ENCODE measurements at places on chromosomes 4 and X.

DNA sequence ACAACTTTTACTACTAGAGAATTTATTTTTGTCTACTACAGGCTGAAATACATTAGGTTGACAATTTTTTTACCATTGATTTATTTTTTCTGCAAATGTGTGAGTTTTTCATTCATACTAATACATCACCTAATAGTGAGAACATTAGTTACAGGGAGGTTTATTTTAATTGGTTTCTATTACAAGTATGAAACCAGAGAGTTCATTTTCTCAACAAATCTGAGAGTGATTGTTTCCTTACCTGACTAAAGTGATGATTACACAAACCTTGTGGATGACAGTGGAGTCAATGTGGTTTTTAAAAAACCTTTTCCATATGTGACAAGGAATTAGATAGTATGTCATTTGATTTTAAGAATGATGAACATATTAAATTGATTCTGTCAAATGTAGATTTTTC lies 227.4 kb downstream of the PALLD start:
- no peak for DNase-seq

GRCh38 chrX:17713288-17713687 lies 24.0 kb upstream of the SCML1 start:
- DNase-seq: no peak

DNA sequence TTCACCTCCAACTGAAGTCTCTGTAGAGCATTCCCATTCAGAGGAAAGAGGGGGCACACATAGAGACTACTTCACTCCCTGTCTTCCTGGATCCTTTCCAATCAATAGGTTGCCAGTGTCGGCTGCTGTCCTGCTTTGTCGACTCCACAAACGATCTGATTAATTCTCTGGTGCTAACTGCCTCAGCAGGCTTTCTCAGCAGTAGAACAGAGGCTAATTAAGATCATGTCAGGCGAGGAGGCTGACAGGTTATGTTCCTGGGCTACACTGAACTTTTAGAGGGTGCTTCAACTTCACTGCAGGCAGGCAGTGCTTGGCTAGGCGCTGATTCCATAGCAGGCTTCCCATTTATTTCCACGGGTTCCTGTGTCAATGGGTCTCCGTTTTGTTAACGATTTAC lies 79.2 kb downstream of the GRIA3 start:
- no peak for DNase-seq

GRCh38 chrX:55119271-55119670 lies 30.5 kb downstream of the PAGE2 start:
- DNase-seq: no peak

GRCh38 chrX:12325171-12325570 lies 186.9 kb downstream of the FRMPD4 start:
- DNase-seq: no peak

GRCh38 chrX:65999029-65999562 lies 40.8 kb downstream of the VSIG4 start:
- no peak for DNase-seq

GRCh38 chrX:80021621-80022020 lies 7.1 kb downstream of the TBX22 start:
- DNase-seq: no peak

DNA sequence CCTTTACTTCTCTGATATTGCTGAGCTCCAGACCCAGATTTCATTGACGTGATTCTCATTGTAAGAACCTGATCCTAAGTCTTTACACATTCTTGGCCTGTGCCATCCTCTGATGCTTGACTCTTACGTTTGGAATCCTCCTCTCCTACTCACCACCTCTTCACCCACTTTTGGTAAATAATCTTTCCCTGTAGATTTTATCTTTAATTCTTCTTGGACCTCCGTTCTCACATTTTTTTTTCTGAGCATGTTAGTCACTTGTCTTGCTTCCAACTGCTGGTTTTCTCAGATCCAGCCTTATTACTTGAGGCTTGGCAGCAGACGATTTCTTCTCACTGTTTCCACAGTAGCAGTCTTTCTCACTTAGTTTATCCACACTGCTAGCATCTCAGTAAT lies 12.4 kb upstream of the SH3RF1 start:
- no peak for DNase-seq

DNA sequence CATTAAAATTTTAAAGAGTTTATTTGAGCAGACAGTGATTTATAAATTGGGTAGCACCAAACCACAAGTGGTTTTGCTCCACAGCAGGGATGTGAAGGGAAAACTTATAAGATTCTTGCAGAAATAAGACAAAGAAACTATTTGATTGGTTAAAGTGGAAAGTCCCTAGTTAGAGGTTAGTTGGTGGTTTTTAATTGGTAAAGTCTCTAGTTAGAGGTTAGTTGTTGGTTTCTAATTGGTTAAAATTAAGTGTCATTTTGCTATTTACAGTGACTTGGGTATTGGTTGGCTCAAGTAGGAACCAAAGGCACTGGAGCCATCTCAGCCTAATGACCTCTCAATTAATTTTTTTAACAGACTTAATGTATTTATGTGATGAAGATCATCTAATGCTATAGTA lies 23.0 kb downstream of the ATG4A start:
- no peak for DNase-seq

DNA sequence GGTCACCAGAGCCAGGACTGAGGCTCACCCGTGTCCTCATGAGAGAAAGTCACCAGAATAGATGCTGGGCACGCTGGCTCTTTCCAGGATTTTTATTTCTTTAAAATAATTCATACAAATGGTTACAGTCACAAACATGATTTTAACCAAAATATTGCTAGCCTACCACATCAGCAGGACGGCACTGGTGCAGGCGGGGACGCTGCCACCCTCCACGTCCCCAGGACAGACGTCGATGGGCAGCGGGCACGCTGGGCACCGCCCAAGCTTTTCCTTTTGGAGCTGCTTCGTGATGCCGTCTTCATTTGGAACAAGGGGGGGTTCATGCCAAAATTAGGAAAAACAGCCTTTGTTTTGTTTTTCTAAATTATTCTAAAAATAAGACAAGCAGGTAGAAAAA lies 37.6 kb downstream of the CTBP1 start:
- no peak for DNase-seq

DNA sequence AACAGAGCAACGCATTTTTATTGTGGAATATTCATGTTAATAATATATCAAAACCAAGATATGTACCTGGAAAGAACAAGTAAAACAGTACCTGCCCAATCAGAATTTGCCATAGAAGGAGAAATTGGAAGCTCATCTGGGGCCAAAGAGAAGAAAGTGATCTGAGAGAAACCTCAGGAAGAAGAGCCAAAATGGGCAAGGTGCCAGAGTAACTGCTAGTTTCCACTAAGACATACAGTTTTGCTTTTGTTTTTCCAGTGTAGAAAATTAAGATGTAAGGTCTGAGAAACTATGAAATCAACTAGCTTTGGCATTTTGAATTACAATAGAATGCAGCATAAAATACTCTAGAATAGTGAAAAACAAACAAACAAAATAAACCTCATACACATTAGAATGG lies 2201.2 kb downstream of the ARAP2 start:
- DNase-seq: no peak

DNA sequence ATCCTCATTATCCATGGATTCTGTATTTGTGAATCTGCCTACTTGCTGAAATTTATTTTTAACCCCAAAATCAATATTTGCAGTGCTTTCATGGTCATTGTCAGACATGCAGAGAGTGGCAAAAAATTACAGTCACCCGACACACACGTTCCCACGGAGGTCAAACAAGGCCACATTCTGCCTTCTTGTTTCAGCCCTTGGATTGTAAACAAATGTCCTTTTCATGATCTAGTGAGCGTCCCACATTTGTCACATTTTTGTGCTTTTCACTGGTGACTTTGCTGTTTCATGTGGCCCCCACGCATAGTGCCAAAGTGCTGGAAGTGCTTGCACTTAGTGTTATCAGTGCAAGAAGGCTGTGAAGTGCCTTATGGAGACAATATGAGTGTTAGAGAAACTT lies 45.0 kb downstream of the SOD3 start:
- DNase-seq: no peak

DNA sequence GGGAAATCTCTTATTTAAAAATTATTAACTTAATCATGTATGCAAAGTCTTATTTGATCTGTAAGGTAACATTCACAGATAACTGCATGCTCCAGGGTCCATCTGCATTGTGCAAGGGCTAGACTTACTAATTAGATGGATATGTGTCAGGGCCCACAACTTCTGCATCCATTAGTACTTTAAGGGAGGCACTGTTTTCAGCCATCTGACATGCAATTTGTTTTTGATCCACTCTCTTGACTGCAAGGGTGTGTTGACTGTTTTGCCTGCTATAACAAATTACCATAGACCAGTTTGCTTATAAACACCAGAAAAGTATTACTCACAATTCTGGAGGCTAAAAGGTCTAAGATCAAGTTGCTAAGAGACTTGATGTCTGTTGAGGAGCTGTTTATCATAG lies 542.1 kb upstream of the HS3ST1 start:
- DNase-seq: no peak

GRCh38 chrX:65194547-65194946 lies 218.3 kb upstream of the ZC4H2 start:
- DNase-seq: no peak

GRCh38 chr4:113433536-113434246 lies 327.8 kb downstream of the CAMK2D start:
- no peak for DNase-seq

DNA sequence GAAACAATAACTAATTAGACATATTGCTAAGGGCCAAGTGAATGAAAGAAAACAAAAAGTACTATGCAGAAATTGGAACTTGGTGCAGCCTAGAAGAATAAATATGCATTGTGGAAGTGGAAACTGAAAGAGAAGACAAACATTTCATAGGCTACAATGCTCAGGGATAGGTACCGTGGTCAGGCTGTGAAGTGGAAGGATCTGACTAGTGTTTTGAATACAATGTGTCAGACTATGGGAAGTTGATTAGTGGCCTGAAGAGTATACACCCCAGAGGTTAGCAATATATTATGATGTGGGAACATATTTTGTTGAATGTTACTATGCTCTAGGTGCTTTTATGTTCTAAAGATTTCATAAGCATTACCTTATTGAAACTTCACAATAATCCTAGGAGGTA lies 36.8 kb downstream of the GPRIN3 start:
- DNase-seq: no peak

- no peak for DNase-seq
Observed at GRCh38 chrX:88613338-88613737, 133.7 kb upstream of the CPXCR1 start.

DNA sequence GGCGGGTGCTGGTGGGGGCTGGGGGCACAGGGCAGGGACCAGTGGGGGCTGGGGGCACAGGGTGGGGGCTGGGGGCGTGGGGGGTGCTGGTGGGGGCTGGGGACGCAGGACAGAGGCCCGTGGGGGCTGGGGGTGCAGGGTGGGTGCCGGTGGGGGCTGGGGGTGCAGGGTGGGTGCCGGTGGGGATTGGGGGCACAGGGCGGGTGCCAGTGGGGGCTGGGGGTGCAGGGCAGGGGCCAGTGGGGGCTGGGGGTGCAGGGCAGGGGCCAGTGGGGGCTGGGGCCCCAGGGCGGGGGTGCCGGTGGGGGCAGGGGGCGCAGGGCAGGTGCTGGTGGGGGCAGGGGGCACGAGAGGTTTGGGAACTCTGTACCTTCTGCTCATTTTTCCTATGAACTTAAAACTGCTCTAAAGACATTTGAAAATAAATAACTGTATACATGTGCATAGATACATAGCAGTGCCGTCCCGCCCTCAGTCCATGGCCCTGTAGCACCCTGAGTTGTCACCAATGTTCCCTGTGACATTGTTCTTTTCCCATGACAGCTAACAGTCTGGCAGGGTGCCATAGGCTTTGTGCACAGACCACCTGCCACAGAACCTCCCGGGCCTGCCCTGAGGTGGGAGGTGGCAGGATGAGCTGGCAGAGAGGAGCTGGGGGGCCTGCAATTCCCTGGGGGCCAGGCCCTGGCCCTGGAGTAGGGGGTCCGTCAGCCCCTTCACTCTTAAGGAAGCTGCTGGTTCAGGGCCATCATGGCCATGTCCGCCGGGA lies 35.6 kb upstream of the ADRA2C start:
- DNase-seq: no peak

DNA sequence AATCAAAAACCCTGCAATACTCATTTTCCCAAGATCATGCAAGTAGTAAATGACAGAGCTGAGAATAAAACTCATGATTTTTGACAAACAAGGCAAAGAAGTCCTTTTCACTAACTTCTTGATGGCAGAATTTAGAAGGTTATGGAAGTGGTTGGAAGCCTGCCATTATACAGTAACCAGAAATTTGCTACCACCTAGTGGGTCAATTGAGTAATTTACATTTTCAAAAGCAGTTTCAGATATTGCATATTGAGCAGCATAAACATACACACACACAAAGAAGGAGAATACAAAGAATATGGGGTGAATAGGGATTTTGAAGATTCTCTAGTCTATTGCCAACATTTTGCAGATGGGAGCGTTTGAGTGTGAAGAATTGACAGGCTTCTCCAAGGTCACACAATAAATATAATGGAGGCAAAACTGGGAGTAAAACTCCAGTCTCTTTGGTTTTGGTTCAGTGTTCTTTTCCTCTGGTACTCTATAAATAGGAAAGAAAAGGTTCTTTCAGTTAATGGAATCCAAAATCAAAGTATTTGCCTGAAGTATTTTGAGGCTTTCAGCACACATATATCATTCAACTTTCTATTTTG lies 70.2 kb downstream of the GC start:
- no peak for DNase-seq

DNA sequence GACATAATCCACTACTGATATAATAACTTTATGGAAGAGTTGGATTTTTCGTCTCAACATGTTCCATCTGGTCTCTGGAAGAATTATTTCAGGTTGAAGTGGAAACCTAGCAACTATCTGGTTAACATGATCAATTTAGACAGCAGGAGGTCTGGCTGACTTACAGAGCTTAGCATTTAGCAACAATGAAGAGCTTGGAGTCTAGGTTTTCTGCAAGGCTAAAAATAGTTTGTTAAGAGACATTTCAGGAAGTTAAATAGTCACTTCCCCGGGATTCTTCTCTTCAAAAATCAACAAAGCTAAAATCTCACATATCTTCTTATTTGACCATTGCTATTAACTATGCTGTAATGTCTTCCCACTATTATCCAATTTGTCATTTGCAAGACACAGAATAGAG lies 418.6 kb upstream of the DIPK2B start:
- DNase-seq: no peak

GRCh38 chr4:83768146-83768545 lies 232.2 kb downstream of the GPAT3 start:
- no peak for DNase-seq

- DNase-seq: no peak
Observed at GRCh38 chr4:151166636-151167035, 67.2 kb downstream of the RPS3A start.

DNA sequence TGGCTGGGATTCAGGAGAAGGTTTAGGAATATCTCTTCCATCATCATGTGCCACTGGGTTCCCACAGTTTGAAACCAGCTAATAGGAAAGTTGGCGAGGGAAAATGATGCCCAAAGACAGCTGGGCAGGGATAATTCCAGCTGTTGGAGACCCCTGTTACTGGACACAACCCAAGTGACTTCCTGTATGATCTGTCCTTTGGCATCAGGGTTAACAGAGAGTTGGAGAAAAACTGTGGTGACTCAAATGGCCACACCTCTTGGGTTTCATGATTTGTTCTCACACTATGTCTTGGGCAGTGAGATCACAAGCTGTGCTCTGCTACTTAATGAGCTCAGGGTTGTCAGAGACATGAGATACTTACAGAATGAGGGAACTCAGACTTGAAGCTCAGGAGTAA lies 3.8 kb downstream of the FGF16 start:
- no peak for DNase-seq

GRCh38 chr4:53453385-53453784 lies 75.9 kb downstream of the FIP1L1 start:
- DNase-seq: no peak

Data from activated naive CD8-positive, alpha-beta T cell treated with anti-CD3 and anti-CD28 coated beads, Interleukin-2, amount 50 U/mL, for 16 hours (primary cell).